ENCODE measurements at places on chromosomes 6 and 20.

DNA sequence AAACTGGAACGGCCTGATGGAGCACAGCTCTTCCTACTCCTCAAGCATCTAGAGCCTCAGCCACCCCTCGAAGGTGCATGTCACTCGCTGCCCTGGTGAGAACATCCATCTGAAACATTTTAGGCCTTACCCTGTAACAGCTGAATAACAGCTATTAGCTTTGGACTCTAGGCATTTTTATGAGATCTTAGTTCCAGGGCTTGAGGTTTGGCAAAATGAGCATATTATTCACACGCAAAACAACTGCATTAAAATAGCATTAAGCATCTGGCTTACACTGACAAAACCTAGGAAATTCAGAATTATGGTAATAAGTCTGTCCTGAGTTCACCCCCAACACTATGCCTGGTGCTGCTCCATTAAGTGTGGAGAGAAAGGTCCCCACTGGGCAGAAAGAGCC, 56.1 kb downstream of the ADAT2 start:
- no peak for DNase-seq

DNA sequence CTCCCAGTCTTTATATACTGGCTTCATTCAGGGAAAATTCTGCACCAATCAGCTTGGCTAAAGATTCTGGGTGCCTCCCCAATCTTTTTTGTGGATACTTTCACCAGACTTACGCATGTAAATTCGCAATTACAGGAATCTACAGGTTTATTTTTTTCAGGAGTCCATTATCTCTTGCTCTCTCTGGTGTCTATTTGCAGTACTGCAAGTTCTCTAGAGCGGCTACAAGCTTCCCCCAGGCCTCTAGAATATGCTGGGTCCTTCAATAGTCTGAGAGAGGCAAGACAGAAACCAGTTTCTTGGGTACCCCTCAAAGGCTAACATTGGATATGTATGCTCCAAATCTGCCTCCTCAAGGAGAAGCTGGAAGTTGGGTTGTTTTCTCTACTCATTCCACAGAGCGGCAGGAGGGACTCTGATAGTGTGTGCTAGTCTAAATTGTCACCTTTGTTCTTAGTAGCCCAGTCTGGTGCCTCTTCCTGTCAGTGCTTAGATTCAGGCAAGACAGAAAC, 58.5 kb downstream of the SUN5 start:
- no peak for DNase-seq

DNA sequence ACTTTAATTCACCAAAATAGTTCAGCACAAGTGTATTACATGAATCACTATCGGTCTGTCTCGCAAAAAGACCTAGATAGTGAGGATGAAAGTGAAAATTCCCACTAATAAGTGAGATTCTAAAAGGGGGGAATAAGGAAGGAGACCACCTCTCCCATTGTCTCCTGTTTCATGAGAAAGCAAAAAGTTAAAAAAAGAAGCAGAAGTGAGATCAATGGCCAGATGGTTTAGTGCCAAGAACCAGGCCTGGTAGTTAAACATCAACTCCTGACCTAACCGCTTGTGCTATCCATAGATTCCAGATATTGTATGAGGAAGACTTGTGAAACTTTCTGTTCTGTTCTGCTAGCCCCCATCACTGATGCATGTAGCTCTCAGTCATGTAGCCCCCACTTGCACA, 293.0 kb downstream of the RNGTT start:
- DNase-seq, result no peak

DNA sequence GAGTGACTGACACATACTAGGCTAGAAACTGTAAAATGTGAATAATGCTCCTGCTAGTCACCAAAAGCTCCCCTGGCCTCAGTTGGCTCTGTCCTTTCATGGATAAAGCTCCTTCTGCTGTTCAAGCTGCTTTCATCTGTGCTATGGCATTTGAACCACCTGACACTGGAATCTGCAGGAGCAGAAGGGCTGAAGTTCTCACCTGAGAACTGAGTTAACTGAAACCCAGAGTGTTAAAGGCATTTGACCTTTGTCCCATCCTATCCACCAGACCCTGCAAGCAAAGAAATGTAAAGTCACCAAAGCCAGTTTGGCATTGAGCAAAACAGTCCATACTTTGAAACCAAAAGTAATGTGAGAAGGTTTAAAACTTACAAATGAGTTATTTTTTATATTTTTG, 77.7 kb downstream of the BMP2 start:
- DNase-seq, result no peak

GRCh38 chr6:26476896-26477295, 19.1 kb downstream of the BTN2A1 start:
- no peak for DNase-seq

DNA sequence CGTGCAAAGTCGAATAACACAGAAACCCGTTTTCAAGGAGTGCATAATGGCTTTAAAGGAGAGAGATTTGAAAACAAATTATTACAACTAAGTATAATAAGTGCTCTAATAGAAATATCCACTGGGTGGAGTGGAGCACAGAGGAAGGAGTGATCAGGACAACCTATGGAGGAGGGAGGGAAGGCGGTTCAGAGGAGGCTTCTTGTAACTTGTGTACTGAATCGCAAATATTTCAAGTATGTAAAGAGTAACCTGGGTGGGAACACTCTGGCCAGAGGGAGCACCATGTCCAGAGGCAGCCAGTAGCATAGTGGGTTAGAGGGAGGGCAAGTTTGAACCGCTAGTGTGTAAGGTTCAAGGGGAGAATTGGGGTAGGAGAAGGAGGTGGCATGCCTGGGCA, 21.6 kb upstream of the TNFAIP3 start:
- DNase-seq, result no peak

DNA sequence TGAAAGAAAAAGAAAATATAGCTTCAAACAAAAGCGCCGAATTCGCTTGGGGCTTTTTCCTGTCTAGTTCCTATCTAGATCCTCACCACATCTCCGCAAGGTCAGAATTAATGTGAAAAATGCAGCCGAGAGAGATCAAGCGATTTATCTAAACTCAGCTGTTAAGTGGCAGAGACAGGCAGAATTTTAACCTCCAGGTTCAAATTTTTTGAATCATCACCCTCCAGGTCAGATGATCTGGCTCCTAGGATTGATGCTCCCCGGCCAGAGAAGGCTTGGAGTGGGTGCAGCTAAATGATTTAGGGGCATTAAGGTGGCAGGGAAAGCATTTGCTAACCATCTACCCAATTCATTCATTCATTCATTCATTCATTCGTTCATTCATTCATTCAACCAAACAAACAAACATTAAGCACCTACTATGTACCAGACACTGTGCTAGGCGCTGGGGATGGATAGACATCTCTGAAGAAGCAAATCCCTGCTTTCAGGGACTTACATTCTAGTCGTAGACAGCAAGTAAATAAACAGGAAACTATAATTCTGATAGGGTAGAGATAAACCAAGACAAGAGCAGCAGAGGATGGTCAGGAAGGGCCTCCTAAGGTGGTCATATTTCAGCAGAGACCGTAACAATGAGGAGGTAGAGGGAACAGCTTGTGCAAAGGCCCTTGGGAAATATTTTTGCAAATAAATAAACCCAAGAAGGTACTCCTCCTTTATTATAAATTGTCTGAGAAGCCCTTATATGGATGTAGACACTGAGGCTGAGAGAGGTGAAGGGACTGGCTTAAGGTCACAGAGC, 672 bp upstream of the UBE2V1 start:
- DNase-seq, result no peak

GRCh38 chr6:149020319-149020718, 273.5 kb downstream of the UST start:
- DNase-seq, result no peak

DNA sequence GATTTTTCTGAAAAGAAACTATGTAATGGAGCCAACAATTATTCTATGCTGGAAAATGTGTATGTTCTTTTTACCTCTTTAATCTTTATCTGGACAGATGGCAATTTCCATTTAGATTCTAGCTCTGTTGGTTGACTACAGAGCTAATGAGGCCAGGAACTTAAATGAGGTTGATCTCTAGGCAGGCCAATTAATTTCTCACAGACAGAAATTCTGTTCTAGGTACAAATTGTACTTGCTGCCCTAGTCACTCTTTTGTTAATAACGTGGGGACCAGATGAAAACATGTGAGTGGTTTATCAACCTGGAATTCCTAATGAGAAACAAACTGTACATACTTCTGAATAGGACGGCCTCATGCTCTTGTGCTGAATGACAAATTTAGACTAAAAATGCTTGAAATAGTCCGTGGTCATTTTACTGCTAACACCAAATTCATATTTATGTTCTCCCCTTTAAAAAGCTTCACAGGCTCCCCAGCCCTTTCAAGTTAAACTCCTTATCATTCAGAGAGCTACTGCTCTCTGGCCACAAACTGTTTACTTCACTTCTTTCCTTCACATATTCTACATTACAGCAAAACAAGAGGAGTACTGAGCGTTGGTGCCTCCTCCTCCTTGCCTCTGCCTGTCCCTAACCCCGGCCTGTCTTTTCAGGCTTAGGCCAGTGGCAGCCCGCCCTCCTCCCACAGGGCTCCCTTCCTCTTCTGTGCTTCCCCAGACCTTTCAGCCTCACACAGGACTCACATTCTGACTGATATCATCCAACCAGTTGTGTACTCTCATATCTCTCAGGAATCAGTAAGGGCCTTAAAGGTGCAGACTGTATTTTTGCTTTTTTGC, 41.4 kb downstream of the DTNBP1 start:
- DNase-seq, result no peak

- DNase-seq, result no peak
Observed at GRCh38 chr6:81933608-81934051, 181.1 kb upstream of the TENT5A start.

GRCh38 chr6:16409531-16410441, 171.4 kb downstream of the GMPR start:
- peak; percentile 37 for DNase-seq

GRCh38 chr20:47133809-47134456, 222.6 kb downstream of the ZMYND8 start:
- DNase-seq, result no peak

DNA sequence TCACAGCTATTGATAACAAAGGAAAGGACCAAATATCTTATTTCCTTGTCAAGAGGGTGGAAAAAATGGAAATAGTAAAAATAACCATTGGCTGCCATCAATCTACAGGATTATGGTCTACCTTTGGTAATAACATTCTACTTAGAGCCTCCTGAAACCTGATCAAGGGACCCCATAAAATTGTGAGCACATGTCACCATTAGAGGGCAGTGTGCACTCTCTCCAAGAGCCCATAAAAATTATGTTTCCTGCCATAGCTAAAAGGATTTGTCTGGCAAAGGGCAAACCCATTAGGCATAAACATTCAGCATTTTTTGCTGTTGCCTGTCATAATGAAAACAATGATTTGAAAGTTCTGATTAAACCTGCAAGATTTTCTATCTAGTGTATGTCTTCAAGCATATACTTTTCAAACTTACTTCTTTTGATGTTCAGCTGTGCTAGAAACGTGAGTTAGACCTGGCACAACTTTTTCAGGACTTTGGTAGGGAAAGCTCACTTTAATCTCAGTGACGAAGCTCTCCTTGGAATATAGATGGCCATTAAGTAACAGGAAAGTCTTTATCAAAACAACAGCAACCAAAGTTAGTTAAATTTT, 120.7 kb upstream of the ZFP64 start:
- DNase-seq, result no peak

DNA sequence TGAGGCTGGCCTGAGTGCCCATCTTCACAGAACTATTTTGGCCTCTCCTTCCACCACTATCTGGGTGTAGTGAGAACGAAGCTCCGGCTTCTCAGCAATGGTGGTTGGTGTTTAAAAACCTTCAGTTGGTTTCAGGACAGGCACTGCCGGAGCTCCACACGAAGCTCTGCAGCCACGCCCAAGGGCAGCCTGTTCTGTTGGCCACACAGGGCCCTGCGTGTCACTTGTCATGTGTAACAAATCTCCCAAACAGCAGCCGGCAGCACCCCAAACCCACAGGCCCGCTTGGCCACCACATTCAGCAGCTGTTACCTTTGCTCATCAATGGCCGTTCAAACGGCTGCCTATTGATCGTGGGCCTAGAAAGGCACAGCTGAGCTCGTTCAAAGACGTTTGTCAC, 97.5 kb downstream of the ERMARD start:
- DNase-seq, result no peak

GRCh38 chr20:19828232-19828631, 70.2 kb downstream of the RIN2 start:
- DNase-seq, result no peak

DNA sequence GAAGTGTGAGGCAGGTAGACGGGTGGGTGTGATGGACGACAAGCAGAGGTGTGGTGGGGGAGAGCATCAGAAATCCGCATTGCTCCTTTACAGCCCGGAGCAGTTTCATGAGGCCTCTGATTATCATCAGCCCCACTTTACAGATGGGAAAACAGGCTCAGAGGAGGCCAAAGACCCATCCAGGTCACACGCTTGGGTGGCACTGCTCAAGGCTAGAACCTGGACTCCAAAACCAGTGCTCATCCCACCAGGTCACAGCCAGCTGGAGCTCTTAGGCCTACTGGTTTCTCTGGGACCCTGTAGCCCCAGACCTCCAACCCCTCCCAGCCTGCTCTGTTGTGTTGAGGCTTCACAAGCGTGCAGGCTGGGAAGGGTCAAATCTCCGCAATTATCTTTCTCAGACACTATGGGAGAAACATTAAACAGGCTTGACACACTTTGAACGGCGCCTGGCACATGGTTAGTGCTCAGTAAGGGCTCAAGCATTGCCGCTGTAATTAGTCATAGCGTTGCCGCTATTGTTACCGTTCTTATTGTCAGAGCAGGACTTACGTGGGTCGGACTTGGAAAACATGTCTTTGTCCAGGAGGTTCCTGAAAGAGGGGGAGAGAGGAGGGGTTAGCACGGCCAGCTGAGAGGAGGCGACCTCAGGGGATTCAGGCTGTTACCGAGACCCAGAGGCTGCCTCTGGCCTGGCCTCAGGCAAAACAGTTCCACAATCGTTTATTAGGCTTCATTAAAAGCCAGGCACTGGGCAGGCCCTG, 16.6 kb downstream of the CPNE5 start:
- DNase-seq, result no peak

GRCh38 chr6:104679971-104680370, 179.7 kb downstream of the HACE1 start:
- no peak for DNase-seq

GRCh38 chr6:15464211-15464725, 198.6 kb downstream of the DTNBP1 start:
- DNase-seq, result no peak

DNA sequence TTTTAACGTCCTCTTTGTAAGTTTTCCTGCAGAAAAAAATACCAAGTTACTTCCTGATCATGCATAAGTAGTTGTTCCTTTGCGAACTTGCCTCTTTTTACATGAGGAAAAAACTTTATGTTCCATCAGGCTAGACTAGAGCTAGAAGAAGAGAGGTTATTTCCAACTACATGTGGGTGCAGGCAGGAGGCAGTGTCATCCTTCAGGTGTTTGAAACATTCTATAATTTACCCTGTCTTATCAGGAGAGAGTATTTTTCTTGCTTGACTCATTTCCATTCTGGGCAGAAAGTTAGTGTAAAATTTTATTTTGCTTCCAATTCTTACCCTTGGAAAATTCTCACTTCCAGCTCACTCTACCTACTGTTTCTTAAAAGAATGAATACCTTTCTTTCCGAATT, 28.5 kb upstream of the EPHA7 start:
- DNase-seq, result no peak

GRCh38 chr6:137473598-137473997, 20.6 kb downstream of the OLIG3 start:
- no peak for DNase-seq
